ENCODE measurements at places on chromosomes 12 and 14. TPM values are rescaled to one million over a fixed set of nuclear protein-coding genes. Genes with fewer than 3 reads are reported as not detected.

GRCh38 chr14:103700753-103701490 lies 14.3 kb downstream of the XRCC3 start:
- no peak for DNase-seq

DNA sequence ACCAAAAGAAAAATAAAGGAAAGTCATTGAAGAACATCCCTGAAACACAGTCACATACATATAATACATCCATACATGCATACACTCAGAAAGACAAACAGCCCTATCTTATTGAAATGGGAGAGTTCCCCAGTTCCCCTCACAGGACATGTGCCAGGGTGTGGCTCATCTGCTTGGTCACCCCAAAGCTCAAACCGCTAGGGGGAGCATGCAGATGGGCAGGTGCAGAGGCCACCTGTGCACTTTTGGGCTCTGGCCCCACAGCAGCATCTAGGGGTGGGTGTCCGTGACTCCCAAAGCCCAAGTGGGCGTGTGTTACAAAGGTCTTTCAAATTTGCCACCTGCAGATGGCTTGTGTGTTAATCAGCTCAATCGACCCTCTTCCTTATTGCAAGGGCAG lies 75.2 kb downstream of the CMAS start:
- no peak for DNase-seq

The GLTP gene
- 106 TPM for total RNA-seq

GRCh38 chr14:49550286-49551184 lies 35.6 kb downstream of the RPS29 start:
- DNase-seq = no peak

DNA sequence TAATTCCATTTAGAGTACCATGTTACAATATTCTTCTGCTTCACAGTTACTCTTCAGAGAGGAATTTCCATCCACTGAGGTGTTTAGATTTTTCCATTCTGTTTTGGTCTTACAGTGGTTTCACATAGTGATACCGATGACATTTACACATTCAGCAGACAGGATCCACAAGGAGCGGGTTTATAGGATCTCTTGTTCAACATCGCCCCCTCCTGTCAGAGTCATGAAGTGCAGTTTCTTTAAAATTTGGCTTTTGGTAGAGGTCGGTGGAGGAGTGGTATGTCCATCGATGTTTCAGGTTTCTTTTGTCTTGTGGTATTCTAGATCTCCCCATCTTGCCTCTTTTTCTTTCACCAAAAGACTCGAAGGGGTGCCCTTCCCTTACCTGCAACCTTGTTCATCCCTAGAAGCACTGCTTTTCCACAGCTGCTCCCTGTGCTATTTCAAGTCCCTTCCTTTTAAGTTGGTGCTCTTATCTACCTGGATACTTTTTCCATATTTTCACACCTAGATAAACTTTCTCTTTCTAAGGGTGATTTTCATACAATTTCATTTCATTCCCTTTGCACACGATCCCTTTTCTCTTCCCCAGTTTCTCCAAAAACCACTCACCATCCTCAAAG lies 181.3 kb downstream of the ITPR2 start:
- DNase-seq = peak; percentile 66

GRCh38 chr14:94332063-94332583 lies 9.0 kb upstream of the SERPINA6 start:
- DNase-seq = no peak

The TMEM229B gene
- total RNA-seq = 24.7 TPM

DNA sequence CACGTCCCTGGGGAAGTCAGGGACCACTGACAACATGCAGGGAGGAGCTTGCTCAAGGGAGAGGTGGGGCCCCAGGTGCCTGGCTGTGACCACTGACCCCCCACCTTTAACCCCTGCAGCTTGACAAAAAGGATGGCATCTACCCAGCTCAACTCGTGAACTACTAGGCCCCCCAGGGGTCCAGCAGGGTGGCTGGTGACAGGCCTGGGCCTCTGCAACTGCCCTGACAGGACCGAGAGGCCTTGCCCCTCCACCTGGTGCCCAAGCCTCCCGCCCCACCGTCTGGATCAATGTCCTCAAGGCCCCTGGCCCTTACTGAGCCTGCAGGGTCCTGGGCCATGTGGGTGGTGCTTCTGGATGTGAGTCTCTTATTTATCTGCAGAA lies 26.3 kb downstream of the HIP1R start:
- DNase-seq = no peak

The OR11G2 gene
- total RNA-seq = not detected

The RD3L gene
- total RNA-seq = not detected

The SLCO1B1 gene
- not detected for total RNA-seq

DNA sequence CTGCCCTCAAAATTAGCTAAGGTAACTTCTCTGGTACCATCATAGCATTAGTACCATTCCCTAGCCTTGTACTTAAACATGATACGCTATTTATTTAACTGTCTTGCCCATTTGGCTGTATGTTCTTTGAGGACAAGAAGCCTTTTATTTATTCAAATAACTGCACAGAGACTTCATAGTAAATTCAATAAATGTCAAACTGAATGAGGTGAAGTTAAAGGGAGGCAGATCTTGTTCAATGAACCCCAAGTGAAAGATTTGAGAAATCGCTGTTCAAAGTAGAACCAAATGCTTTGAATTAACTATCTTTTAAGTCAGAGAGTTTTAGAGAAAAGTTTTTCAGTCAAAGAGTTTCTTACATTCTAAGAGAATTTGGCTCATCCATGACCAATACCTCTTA lies 203.6 kb downstream of the GXYLT1 start:
- no peak for DNase-seq

The CMA1 gene
- total RNA-seq = 2.2 TPM

DNA sequence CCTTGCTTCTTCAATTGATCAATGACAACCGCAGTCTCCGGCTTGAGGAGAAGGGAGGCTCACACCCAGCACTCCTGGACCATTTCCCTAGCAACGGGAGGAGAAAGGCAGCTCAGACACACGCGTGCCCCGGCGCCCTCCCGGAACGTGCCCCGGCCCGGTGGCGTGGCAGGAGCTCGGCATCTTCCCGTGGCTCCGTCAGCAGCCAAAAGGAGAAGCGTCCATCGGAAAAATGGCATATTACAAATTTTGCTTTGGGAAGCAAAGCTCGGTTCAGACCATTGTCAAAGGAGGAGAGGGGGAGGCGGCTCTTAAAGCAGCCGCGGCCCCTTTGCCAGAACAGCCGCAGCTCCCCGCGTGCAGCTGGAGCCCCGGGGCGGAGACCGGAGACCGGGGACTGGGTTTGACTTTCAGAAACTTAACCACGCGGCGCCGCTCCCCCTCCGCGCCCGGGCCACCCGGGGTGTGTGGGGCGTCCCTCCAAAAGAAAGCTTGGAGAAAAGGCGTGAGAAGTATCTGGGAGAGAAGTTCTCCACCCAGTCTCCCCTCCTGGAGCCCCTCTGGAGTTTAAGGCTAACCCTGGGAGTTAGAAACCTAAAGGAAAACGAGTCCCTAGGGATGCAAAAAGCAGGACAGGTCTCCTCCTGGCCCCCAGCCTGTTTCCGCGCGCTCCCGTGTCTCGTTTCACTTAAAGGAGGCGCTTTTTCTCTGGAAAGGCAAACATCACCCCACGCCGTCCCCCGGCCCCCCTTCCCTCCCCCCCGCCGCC lies 545 bp downstream of the PPFIA2 start:
- DNase-seq = peak; percentile 44

- DNase-seq = no peak
Observed at GRCh38 chr12:85805654-85806053, 30.6 kb downstream of the RASSF9 start.

- no peak for DNase-seq
Observed at GRCh38 chr14:104385531-104386101, 193.9 kb upstream of the C14orf180 start.

The PMCH gene
- total RNA-seq = not detected

DNA sequence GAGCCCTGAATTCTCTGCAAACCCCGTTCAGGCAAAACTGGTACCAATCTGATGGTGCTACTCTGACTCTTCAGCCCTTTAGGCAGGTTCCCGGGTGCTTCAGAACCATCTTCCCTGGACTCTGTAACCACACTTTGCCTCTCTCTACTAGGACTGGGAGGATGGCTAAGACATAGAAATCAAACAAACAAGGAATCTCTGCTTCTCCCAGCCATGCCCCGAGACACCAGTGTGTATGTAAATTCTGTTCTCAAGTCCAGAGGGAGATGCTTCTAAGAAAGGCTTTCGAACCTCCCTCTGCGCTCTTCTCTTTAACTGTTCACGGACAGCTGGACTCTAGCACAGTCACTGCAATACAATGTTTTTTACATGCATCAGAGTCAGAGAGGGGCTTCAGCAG lies 1.9 kb upstream of the KCNK10 start:
- DNase-seq = no peak

DNA sequence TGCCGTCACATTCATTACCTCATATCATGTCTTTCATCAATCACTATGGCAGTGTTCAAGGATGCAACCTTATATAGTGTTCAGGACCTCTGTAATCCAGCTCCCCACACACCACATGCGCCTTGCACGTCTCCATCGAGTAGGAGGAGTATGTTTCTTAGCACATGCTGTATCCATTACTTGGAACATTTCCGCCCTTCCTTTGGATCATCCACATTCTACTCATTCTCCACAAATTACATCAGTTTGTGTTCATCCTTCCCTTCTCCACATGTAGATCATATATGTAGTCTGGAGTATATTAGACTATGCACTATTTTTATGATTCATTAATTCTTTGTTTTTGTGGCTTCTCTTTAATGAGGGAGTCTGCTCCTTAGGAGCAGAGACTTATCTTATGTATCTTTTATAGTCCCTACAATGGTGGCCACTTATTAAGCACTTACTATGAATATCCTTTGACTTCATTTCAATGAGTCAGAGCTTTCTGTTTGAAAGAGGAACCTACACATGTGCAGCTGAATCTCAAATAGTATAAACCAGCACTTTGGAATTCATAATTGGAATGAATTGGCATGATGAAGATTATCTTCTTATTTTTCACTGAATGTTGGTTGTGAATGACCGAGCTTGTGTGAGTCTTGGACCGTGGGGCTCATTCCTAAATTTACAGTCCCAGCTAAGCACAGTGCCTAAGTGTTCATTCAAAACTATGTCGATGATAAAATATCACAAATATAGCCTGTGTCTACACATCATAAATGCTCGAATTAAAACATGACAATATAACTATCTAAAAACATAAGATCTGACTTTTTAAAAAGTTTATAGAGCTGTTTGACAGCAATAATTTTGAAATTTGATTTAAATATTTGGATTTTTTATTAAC lies 30.2 kb upstream of the NPAS3 start:
- no peak for DNase-seq

- no peak for DNase-seq
Observed at GRCh38 chr14:99248761-99249171, 23.2 kb downstream of the BCL11B start.

The BAZ2A gene
- 141 TPM for total RNA-seq

- no peak for DNase-seq
Observed at GRCh38 chr12:52975820-52976573, 27.1 kb downstream of the KRT18 start.

GRCh38 chr12:26187014-26187798 lies 8.2 kb upstream of the SSPN start:
- no peak for DNase-seq

The SMARCC2 gene
- 142 TPM for total RNA-seq

The STAT6 gene
- total RNA-seq = 280 TPM

The OAS2 gene
- total RNA-seq = 27.5 TPM
